NCI-H1092 (cell line): ENCODE measurements at places on chromosomes 12 and 14.

GRCh38 chr12:68499616-68500015 is 111.1 kb upstream of the RAP1B start:
- DNase-seq: no peak

- no peak for DNase-seq
Measured at GRCh38 chr12:57434517-57435223, at the start of gene INHBC. TSS of gene INHBC (plus strand) at chr12:57434784. CDS start at chr12:57434887, 103 bp downstream.

GRCh38 chr12:27324530-27324929 is 8.1 kb upstream of the BMAL2 start:
- no peak for DNase-seq

GRCh38 chr12:12449533-12450025 is 92.7 kb downstream of the BORCS5 start:
- DNase-seq: no peak

DNA sequence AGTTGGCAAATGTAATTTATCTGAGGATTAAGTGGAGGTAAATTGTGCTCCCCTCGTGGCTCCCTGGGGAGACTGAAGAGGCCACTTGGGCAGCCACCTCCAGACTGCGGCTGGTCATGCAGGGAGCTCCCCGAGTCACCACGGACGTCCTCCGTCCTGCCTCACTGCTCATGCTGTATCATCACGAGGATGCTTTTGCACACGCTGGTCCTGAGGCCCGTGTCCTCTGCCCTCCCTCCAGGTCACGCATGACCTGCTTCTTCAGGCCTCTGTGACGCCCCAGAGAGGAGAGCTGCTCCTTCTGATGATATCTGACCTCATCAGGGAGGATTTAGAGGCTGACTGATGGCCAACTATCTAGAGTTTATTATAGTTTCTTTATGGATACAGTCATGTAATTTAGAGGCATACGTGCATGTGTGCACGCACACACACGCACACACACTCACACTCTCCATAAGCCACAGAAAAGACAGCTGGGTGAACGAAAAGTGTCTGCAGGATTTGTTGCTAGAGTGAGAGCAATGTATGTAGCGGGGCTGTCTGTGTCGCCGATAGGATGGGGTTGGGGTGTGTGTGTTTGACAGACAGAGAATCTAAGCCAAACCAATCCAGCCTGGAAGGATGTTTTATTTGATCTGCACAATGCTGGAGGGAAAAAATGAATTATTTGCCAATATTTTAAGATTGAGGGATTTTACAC is 160.0 kb downstream of the ADGRD1 start:
- DNase-seq: no peak

GRCh38 chr14:100802766-100803165 is 23.2 kb upstream of the MEG3 start:
- no peak for DNase-seq

GRCh38 chr12:127304751-127305725 is 961.9 kb upstream of the TMEM132C start:
- DNase-seq: no peak

DNA sequence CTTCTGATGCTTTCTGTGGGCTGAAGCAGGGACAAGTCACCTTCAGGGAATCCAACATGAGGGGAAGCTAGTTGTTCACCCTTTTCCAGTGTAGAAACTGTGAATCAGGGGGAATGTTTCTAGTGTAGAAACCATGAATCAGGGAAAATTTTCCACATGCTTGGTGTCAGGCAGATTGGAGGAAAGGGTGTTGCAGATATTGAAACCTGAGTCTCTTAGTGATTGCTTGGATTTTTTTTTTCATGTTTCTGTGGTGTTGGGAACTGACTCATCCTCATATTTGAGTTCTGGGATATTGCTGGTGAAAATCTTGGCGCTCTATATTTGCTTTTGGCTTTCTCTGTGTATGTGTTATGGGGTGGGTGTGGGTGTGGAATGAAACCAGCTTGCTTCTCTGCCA is 144.5 kb upstream of the FBXO33 start:
- DNase-seq: no peak

DNA sequence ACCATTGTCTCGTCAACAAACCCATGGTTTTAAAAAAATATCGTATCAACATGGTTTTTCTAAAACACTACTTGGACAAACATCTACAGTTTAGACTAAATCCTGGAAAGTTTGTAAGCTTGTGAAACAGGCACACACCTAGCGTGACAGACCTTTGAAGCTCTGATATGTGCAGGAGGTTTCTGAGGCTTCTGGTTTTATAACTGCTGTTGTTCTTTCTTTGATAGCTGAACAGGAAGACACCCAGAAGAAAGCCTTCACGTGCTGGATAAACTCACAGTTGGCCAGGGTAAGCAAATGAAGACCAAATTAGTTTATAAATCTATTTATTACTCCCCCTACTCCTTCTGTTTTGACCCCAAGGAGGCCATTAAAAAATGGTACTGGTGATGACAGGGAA is 87.6 kb downstream of the SYNE2 start:
- DNase-seq: no peak

DNA sequence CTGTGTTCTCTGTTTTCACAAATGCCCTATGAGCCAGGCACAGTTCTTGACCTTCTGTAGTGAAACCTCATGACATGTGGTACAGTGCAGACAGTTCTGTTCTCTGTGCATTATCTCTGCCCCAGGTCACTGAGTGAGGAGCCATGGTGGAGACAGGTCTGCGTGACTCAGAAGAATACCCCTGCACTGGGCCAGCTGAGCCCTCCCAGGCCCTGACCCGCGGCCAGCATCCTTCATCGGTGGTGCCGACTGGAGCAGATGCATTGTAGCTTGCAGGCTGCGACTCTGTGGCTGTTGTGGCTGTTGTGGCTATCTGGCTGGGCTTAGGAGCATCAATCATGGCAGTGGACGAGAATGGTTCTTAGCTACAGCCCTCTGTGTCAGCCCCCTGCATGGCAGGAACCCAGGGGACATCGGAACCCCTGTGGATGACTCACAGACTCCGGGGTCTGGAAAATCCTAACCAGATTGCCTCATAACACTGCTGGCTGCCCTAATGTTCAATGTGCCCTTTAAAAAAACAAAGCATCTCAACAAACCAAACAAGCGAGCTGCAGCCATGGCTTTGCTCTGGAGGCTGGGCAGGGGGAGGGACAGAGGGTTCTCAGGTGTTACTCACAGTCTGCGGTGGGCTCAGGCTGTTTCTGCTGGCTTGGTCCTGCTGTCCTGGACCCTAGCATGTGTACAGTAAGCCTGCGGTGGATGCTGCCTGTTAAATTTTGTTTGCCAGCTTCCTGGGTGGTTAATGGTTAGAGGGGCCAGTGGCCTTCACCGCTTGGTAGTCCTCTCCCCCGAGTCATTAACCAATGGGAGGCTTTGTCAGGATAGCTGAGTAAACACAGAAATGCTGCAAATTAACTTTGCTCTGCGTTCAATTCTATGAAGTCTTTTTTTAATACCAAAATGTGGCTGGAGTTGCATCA is at the start of gene SERPINA6:
Gene SERPINA6, minus strand, starts transcription at position 689 of the 923 bp plus-strand sequence. CDS start 8,688 bp downstream, outside the sequence.
- no peak for DNase-seq

DNA sequence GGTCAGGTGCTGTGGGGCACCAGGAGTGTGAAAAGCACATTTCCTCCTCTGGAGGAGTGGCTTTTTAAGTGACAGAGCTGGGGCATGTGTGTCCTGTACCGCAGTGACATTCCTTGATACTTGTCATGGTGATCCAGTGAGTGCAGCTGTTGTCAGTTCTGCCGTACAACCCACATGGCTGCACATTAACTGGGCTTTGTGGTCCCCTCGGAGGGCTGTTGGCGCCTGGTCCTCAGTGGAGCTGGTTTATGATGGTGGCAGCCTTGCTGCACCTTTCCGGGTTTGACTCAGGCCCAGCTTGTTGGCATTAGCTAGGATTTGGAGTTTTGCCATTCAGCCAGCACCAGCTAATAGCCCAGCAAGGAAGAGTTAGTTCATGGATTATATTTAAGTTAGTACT is 77.0 kb downstream of the SLC25A47 start:
- DNase-seq: peak; percentile 27

DNA sequence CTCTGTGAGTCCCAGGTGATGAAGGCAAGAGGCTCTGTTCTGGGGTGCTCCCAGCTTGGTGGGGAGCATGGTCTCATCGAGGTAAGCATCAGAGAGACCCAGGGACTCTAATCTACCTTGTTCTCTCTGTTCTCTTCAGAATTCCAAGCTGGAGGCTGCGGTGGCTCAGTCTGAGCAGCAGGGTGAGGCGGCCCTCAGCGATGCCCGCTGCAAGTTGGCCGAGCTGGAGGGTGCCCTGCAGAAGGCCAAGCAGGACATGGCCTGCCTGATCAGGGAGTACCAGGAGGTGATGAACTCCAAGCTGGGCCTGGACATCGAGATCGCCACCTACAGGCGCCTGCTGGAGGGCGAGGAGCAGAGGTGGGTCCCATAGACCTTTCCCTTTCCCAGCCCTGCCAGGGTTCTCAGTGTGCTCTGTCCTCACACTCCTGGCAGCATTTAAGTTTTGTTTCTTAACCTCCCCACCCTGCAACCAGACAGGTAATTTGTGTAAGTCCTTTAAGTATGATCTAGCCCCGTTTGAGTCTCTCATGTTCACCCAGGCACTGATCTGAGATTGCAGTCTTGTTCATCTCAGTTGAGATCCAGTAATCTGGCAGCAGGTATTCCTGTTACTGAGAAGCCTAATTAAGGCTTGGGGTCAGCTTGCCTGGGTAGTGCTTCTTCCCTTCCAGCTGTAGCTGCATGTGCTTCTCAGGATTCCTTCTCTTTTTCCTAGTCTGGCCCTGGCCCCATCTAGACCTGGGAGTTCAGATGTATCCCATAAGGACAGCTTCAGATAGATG is 14.8 kb upstream of the KRT81 start:
- no peak for DNase-seq

GRCh38 chr12:41486718-41487117 is 298.6 kb downstream of the PDZRN4 start:
- no peak for DNase-seq

DNA sequence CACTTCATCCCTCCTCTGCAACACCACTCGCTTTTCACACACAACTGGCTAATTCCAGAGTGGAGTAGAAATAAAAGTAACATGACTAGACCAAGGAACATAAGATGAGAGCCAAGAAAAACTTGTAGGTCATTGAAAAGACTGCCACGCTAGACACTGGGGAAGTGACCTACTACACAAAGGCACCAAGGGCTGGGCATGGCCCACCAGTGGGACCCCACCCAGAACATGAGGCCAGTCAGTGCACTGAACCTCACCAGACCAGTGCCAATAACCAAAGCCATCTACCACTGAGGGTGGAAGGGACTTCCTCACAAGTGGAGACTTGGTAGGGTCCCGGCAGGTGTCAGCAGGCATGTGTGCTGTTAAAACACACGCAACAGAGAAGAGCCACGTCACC is 19.7 kb downstream of the FBLN5 start:
- no peak for DNase-seq

DNA sequence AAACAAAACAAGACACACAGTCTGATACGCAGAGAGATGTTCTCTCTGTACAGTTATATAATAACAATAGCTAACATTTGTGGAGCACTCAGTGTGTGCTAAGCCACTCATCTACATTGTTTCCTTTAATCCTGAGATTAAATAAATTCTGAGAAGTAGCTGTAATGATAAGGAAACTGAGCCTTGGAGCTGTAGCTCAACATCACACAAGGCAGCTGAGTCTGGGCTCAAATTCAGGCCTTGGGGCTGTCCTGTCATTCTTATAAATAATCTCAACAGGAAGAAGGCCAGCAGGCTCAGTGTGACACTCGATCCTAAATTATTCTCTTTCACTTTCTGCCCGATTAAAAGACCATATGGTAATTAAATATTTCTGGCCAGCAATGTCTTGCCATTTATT is 24.5 kb downstream of the CDKN1B start:
- no peak for DNase-seq

DNA sequence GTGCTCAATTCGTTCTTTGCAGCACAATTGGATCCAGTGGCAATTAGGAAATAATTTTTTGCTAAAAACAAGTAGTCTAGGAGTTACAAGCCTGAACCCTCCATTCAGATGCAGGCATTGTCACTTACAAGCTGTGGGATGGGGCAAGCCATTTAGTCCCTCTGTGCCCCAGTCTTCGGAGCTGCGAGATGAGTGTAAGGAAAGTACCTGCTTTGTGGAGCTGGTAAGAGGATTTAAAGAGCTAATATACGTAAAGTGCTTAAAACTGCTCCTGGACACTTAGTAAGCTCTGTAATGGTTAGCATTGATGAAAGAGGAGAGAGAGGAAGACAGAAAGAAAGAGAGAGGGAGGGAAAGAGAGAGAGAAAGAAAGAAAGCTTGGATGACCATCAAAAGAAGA is 112.5 kb downstream of the LGMN start:
- DNase-seq: no peak

DNA sequence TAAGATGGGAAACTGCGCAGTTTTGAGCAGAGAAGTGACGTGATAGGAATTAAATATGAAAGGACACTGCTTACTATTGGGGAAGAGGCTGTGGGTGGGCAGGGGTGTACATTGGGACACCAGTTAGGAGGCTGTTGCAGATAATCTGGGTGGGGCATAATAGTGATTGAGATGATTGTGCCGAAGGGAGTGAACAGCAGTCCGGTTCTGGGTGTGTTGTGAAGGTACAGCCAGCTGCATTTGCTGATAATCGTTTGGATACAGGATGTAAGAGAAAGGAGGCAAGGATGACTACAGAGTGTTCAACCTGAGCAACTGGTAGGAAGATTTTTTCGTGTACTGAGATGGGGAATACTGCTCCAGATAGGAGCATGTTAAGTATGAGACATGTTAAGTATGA is 205.2 kb upstream of the NEDD1 start:
- DNase-seq: no peak

DNA sequence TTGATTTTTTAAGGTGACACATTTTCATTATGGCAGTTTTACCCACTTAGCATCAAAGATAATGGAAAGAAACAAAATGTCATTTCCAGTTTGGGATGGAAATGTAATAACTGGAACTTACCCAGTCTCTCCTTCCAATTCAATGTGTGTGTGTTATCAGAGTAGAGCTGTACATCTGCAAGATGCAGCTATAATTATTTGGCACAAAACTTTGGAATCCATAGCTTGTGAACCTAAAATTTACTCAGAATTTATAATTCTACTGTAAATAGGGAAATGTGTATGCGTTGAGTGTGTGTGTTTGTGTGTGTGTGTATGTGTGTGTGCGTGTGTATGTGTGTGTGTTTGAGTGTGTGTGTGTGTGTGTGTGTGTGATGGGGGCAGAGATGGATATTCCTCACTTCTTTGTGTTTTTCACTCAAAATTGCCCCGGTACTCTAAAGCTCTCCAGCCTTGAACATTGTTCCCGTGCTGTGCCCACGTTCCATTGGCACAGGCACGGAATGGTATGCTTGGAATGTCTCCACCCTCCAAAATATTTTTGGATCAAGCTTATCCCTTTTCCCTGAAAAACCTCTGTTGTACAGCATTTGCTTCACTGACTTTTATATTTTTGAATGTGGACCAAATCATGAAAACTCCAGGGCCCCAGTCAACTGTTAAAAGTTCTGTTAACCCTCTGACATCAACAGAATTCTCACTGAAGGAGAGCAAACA is 150.2 kb upstream of the BMP4 start:
- no peak for DNase-seq

DNA sequence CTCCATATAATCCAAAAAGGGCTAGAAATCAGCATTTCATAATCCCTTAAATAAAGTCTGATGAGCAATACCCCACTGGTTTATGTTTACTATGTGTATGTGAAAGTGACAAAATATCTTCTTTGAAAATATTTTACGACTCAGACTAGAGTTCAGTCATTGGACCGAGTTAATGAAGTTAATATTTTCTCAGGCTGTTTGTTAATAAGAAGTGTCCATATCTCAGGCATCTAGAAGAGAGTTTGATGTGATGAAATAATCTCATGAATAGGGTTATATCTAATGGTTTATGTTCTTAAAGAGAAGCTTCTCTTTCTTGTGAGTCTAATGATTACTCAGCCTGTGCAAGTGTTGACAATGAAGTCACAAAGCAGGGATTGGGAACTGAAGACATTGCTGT is 51.8 kb downstream of the WIF1 start:
- DNase-seq: no peak

GRCh38 chr14:100241279-100241678 is 2.3 kb downstream of the YY1 start:
- DNase-seq: no peak
